ENCODE measurements at places on chromosomes 16 and 17.

DNA sequence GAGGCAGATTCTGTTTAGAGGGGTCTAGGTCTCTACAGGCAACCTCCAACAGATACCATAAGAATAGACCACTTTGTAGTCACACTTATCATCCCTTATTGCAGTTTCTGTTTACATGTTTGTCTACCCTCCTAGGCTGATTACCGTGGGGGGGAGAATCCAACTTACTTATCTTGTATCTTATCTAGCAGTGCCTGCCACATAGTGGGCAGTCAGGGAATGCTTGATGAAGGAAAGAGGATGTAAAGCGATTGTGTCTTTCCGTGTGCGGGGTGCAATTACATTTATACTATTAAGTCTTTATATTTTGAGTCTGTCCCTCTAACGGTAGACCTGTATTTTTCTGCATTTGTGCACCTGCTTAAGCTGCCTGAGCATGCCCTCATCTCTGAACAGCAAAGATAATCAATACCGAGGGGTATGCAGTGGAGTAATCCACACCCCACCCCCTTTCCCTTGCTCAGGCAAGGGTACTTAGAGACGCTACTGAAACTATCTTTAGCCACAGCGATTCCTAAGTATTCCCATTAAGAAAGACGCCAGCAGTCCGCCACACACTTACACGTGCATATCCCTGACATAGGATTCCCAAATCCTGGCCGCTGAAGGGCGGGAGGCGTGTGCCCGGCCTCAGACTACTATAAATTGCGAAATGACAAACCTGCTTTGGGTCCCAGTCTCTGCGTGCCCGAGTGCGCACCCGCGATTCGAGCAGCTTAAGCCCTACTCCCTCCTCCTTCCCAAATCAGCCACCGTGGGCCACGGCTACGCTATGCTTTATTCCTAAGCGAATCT lies 635 bp upstream of the AATF start:
- DNase-seq, result no peak

DNA sequence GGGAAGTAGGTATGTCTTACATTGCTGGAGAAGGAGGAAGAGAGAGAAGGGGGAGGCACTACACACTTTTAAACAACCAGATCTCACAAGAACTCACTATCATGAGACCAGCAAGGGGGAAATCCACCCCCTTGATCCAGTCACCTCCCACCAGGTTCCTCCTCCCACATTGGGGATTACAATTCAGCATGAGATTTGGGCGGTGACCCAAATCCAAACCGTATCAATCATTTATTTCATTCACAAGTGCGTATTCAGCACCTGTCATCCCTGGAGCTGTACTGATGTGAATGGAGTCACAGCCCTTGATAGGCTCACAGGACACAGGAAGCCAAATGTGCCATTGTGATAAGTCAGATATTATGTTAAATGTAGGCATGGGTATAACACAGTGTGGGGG lies 228.3 kb upstream of the HSBP1 start:
- DNase-seq, result no peak

GRCh38 chr16:89425523-89425922 lies 64.8 kb downstream of the ANKRD11 start:
- no peak for DNase-seq

- DNase-seq, result no peak
Observed at GRCh38 chr16:78957317-78958100, 643.0 kb downstream of the MAF start.

DNA sequence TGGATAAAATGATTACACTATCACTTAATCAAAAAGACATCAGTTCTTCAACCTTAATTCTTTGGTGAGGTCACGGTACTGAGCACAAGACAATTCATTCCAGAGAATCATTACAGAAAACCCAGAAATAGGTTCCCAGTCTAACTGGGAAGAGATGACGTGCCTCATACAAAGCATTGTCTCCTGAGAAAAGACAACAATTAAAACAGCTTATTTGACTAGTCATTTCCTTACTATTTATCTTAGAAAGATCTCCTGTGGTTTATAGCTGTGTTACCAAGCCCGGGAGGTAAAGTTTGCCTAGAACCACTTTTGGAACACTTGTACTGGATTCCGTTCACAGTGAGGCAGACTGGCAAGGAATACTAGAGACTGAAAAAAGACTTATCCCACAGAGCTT lies 5.1 kb downstream of the PHF12 start:
- no peak for DNase-seq

DNA sequence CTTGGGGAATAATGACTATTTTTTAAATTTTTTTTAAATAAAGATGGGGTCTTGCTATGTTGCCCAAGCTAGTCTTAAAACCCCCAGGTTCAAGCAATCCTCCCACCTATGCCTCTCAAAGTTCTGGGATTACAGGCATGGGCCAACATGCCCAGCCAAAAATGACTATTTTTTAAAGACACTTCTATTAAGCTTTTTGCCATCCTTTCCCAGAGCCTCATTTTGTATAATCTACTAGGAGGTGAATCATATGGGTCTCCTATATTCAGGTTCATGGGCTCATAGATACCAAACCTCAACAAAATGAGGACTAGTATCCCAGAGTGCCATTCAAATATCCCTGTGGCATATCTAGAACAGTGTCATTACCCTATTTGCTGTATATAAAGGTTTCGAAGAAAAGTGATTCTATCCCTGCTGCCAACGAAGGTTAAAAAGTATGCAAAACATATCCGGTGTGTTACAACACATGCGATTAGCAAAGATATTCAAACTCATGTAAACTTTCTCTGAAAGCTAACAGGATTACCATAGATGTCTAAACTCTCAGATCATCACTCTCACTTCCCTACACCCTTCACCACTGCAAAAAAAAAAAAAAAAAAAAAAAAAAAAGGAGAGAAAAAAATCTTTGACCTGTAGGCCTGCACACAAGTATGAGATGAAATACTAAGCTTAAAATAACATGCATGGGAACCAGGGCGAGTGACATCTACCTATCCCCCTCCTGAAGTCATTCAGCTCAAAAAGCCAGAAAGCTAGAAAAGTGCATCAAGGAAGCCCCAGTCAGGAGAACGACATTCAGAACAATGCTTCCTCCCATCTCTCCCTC lies 23.5 kb downstream of the XPO6 start:
- DNase-seq, result no peak

GRCh38 chr16:48676836-48677235 lies 66.9 kb upstream of the N4BP1 start:
- DNase-seq, result no peak

DNA sequence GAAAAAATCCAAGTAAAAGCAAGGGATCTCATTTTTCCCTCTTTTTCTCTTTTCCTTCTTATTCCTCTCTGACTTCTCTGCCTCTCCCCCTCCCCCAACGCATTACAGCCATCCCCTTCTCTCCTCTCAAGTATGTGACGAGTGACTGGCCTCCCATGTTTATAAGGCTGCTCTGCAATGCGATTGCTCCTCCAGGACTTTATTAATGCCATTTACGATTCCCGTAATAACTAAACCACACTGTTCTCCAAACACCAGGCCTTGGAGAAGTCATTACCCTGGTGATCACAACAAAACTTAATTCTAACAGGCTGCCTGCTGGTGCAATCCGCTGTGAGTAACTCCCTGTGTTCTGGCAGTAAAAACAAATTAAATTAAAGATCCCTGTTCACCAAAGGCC lies 88.8 kb downstream of the HS3ST3B1 start:
- no peak for DNase-seq

DNA sequence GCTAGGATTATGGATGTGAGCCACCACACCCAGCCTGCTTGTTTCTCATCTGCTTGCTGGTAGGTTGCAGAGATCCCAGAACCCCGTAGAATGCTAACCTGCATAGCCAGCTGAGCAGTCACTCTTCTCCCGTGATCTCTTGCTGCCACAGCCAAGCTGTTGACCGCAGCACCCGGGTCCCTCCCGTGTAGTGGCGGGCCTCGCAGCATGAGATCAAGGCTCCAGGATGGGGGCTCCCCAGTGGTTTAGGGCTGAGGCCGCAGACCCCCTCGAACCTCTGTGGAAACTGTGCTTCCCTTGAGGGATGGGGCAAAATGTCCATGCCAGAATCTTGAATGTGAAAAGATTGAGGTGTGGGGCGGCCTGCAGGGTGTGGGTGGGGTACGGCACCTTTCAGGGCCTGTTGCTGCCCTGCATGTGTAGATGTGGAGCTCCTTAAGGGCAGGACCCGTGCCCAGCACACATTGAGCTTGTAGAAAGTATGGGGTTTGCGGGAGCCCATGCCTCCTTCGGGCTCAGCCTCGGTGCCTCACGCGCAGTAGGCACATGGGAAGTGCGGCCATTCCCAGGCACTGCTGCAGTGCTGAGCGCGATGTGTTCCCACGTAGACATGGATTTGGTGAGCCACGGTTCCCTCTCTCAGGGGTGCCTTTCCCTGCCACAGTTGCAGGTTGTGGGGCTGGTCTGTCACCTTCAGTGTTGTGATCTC lies 99.9 kb downstream of the BANP start:
- DNase-seq, result no peak

DNA sequence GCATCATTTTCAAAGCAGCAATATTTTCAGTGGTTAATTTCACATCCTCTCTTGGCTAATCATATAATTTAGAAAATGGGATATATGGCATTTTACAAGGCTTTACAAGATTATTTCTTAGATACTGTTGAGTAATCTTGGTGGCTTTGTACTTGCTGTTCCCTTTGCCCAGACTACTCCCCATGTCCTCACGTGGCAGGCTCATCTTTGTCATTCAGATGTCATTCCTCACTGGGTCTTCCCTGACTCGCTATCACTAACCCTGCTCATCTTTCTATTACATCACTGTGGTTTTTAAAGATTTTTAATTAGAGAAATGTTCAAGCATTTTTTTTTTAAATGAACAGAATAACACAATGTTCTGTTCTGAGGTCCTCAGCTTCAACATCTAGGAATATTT lies 240.0 kb upstream of the IRX5 start:
- DNase-seq, result no peak

- DNase-seq, result no peak
Observed at GRCh38 chr16:57204675-57205074, 18.5 kb downstream of the RSPRY1 start.

DNA sequence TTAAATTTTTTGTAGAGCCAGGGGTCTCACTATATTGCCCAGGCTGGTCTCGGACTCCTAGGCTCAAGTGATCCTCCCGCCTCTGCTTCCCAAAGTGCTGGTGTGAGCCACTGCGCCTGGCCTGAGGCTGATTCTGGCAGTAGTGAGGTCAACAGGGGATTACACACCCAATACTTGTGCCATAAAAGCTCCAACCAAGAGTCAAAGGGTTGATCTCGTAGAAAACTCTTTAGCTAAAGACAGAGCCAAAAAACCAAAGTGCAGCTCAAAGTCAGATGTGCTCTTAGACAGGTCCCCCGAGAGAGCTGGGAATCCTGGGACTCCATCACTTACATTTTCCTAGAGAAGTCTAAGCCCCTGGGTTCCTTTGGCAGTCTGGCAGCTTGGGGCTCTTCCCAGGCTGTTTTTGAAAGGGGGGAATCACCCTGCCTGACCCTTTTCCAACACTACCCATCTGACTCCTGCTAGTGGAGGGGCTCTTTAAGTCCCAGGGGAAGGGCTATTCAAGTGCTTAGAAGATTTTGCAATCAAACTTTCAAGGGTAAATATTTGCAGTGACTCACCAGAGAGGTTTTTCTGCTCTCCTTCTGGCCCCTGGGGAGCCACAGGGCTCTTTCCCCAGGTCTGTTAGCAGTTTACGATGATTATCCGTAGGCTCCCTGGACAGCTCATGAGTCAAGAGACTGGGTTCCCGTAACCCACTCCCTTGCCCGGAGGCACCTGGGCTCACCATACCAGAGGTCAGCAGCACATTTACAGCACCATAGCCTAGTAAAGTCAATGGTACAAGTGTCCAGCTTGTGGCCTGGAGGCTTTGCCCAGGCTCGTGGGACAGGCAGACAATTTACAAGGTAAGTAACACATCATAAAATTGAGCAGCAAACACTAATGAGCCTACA lies 408.7 kb downstream of the SLC39A11 start:
- DNase-seq, result no peak

DNA sequence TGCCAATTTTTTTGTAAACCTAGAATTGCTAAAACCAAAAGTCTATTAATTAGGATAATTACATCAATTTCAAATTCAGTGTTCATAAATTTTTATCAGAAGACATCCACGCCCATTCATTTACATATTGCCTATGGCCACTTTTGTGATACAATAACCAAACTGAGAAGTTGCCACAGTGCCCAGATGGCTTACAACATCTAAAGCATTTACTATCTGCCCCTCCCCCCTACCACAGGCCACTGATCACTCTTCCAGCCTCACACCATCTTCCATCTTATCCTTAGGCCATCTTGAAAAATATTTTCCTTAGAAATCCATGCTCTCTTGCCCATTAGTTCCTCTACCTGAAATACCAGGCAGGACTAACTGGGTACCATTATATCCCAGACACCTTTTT lies 6.3 kb upstream of the PRKAR1A start:
- DNase-seq, result no peak

DNA sequence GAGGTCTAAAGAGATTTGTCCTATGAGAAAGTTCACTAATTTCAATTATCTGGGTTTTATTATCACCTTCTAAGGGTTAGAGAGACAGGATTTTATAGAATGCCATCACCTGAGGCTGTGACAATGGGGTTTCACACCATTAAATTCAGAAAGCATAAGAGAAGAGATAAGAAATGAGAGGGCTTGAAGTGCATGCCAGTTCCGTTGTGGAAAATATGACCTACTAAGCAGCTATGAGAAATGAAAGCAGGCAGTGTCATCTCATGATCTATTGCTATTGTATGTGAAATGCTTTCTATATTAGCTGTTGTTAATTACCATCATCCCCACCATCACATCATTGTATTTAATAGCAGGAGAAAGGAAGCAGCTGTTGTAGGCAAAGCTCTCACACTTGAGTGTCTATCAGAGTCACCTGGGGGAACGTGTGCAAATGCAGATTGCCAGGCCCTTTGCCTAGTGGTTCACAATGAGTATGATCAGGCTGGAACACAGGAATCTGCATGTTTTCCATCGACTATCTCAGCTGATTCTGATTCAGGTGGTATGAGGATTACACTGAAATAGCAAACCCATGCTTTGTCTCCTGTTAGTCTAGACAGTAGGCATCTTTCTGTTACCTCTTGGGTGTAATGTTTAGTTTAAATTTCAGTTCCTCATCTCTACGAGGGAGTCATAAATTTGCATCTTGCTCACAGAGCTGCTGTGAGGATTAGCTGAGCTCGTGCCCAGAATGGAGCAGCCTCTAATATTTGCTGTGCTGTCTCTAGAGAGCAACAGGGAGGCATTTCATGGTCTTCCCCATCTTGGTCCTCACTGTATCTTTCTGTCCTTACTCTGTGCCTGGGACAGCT lies 256.4 kb downstream of the CDH13 start:
- DNase-seq, result no peak

DNA sequence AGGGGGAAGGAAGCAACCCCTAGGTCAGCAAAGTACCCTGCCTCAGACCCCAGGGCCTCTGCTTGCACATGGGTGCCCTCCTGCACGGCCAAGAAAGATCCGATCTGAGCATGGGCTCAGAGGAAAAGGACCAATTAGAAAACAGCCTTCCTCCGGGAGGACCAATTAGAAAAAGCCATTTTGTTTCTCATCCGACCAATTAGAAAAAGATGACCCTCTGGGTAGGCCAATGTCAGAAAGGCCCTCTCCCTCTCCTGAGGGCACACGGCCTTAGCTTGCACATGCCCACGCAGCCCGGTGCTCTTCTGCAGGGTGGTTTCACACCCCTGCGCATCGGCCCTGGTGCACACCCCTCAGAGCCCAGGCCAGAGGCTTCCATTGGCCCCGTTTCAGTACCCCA lies 5.1 kb upstream of the CISD3 start:
- DNase-seq, result no peak

GRCh38 chr17:75135946-75136345 lies 4.4 kb upstream of the NT5C start:
- DNase-seq, result no peak
